ENCODE measurements at places on chromosomes 2 and 18.

- DNase-seq = no peak
These were observed 113.7 kb upstream of the NCK2 start for GRCh38 chr2:105631011-105631410.

DNA sequence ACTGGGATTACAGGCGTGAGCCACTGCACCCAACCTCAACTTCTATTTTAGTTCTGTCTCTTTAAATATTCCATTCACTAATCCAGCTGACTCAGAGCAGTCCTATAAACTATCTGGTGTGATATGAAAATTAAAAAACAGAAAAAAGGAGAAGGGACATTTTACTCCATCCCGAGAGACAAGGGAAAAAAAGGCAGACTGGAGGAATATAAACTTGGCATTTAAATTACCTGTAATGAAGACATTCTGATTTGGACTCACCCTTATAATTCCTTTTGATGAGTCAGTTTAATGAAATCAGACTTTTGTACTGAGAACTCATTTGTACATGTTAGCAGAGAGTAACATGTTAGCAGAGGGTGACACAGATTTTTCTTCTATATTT is 74.8 kb upstream of the RIOK3 start:
- no peak for DNase-seq

DNA sequence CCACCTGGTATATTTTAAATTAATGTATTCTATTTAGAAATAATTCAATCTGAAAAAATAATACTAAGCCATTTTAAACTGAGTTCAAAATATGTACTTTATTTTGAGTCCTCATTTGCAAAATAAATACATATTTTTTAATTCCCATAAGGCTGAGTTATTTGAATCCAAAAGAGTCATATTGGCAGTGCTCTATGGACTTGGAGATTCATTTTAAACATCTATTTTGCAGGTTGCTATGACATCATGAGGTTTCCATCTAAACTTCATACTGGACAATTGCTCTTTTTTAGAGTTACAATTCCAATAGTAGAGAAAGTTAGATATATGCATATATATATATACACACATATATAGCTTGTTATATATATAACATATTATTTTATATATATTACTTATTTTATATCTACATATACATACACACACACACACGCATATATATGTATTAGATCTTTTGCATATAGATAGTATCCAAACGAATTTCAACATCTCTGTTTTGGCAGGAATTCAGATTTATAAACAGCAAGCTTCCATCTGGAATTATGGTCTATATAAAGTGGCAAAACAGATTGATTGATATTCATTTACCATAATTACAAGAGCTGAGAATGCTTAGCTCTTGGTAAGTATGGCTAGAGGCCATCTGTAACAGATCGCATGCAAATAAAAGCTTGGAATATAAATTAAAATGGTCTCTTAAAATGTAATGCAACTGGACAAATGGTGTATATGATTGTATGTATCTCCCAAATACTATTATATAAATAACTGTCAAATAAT is 34.9 kb downstream of the NOL4 start:
- no peak for DNase-seq

- DNase-seq = peak; percentile 10
These were observed 108.7 kb downstream of the C18orf54 start for GRCh38 chr18:54466248-54467005.

DNA sequence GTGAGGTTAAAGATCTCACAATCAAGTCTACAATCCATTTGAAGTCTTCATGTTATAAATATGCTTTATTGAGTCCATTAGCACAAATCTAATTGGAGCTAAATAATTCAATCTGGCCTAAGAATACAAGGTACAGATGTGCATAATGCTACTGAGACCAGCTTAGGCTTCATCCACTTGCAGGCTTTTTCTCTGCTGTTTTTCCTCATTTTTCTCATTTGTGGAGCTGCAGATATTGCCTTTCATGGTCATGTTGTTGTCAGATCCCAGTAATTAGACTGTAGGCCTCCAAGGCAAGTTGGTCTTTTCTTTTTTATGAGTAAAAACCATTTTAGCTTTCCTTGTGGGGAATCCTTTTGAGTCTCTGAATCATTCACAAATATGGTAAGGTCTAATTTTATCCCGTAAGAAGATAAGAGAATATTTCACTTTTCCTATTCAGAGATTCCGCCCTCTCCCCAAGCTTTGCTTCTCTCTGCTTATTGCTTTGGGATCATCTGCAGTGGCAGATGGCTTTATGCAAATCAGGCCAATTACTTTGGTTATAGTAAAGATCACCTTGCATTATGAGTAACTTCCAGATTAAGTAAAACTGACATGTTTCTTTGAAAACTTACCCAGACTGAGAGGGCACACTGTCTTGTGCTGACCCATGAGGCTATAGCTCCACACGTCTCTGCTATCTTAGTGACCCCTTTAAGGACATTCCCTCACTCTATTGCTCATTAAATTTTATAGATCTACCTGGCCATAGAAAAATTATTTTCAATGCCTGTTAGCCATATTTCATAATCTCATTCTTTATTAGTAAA is 80.9 kb downstream of the MGAT5 start:
- no peak for DNase-seq

GRCh38 chr2:125330133-125330532 is 1305.0 kb downstream of the CNTNAP5 start:
- DNase-seq = no peak

DNA sequence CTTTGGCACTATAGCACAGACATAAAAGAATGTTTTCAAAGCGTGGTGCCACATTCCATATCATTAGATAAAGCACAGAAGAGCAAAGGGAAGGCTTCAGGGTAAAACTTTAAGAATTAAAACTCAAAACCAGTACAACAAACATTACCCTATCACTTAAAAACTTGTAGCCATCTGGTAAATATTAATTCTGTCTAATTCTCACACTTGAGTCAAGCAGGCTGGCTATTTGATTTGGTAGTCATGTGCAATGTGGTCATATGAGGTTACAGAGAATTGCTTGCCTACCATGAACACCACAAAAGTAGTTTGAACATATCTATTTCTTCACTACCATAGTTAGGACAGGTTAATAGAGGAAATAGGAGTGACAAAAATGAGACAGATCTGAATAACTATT is 244.9 kb downstream of the IRS1 start:
- no peak for DNase-seq

GRCh38 chr2:218959141-218959731 is at the start of gene CDK5R2:
TSS of gene CDK5R2 (plus strand) at chr2:218959666. CDS start at chr2:218959821, 155 bp downstream.
- DNase-seq = peak; percentile 99

- no peak for DNase-seq
These were observed 86.9 kb upstream of the FAM136A start for GRCh38 chr2:70388813-70389212.

DNA sequence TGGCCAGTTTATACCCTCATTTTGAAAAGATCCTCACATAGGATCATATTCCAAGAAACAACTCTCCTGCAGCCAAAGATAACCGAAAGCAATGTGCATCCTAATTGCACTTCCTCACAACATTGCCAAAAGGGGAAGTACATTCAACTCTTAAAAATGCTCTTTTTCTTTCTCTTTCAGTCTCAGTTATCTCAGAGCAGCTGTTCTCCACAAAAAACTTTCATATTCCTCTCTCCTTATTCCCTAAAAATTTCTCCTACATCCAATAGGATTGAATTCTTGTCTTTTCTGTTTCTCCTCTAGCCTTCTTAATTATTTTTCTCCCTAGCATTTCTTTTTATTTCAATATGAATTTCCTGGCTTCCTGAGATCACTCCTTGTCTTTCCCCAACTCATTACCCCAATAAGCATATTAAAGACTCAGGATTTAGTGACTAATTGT is 7.4 kb upstream of the VRK2 start:
- DNase-seq = no peak

- no peak for DNase-seq
These were observed 124.1 kb downstream of the MEMO1 start for GRCh38 chr2:31886700-31887099.

DNA sequence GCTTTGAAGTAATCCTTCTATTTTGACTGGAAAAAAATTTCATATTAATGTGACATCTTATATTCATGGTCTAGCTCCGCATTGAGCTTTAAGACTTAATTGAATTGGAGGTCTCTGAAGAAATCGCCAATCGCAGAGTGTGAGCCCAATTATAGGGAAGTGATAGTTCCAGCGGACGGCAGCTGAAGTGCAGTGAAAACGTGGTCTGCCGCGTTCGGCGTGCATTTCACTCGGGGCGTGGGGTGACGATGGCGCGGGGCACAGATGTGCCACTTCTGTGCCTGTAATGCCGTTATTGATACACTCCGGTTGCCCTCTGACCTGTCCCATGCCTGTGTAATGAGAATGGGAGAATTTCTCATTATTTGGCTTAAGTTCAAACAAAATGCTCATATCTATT is 106.7 kb downstream of the TSHZ1 start:
- no peak for DNase-seq

GRCh38 chr2:128496700-128497099 is 178.0 kb upstream of the HS6ST1 start:
- no peak for DNase-seq

GRCh38 chr2:64336171-64336570 is 117.8 kb upstream of the LGALSL start:
- DNase-seq = no peak

DNA sequence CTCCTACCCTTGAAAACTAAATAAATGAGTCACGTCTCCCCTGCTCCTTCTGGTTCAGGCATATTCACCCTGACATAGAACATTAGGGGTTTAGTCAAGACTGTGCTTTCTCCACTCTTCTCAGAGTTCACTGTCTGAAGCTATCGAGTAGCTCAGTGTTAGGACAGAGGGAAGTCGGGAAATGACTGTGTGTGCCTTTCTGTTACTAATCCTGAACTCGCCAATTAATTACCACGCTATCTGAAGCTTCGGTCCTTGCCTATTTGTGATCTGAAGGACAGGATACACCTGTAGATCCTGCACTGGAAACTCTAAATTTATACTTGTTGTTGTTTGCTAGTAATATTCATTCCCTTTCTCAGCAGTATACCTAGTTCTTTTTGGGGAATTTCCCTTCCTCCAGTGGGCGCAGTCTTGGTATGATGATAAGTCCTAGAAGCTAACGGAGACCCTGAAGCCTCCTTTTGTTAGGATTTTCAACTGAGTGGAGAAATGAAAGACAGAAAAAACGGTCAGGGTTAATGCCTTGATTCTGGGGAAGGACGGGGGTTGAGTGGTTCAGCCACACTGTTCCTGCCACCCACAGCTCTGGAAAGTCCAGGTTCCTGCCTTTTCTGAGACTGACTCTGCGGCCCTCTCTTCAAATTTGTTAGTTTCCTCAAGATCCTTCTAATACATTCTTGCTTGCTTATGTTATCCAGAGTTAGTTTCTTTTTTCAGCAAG is 218.0 kb downstream of the DLGAP1 start:
- DNase-seq = no peak

GRCh38 chr18:13273800-13274199 is 55.2 kb downstream of the LDLRAD4 start:
- DNase-seq = no peak

DNA sequence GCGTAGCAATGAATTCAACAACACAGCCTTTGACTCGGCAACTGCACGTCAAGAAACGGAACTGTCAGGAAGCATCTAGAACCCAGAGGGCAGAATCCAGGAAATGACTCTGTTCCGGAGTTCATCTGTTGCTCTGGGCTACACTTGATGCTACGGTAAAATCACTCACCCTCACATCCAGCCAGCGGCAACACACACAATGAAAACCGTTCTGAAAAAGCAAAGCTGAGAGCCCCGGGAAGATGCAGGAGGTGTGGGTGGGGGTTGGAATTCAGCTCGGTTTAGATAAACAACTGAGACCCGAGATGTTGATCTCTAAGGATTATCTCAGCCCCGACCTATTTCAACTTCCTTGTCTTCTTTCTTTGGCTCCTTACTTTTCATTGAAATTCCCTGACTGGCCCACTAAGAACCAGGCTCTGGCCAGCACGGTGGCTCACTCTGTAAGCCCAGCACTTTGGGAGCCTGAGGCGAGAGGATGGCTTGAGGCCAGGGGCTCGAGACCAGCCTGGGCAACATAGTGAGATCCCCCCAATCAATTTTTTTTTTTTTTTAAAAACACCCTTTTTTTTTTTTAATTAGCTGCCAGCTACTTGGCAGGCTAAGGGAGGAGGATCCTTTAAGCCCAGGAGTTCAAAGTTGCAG is 13.3 kb upstream of the RAB17 start:
- peak; percentile 52 for DNase-seq

DNA sequence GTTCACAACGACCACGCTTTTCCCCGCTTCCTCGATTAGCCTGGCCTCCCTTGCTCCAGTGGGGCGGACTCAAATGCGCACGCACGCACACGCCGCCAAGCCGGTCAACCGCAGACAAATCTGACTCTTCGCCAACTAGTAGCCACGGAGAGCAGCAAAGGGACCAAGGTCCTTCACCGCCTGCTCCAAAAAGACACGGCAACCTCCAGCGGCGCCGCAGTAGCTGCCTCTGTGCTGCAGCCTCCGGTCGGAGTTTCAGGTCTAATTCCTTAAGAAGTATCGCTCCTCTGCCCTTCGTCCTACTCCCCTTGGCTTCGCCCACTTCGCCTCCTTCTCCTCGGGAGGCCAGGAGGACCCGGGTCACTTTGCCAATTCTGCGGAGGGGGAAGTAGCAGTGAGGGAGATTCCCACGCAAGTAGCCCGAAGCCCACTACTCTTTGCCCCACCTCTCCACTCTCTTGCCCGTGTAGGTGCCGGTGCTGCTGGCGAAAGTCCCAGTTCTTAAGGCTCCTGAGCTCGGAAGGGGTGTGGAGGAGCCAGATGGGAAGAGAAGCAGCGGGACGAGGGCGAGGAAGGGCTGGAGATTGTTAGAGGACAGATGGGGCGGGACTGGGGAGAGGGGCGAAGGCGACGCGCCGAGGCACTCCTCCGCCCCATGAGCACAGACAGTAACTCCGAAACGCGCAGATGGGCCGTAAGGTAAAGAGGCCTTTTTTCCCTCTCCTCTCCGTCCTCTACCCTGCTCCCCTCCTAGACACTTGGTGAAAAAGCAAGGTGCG is 615 bp downstream of the AKAIN1 start:
- DNase-seq = peak; percentile 12

Data from GM10248 (cell line).